ENCODE measurements at places on chromosomes 5 and 9.

- no peak for DNase-seq
Measured at GRCh38 chr5:80796846-80797245, 142.1 kb upstream of the DHFR start.

DNA sequence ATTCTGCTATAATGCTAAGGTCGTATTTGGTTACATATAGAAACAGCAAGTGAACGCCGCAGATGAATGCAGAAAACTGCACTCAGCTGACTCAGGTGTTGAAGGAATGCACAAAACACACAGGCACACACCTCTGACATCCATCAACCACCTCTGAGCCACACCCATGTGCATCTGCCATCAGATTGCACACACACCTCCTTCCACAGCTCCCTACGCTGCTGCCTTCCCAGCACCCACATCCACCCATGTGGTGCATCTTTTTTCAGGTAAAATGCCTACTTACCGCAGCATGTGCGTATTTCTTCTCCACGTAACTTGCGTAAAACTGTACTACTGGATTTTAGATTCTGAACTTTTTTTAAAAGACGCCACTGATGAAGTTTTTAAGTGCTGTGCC, 7.1 kb downstream of the STK10 start:
- peak; percentile 31 for DNase-seq

DNA sequence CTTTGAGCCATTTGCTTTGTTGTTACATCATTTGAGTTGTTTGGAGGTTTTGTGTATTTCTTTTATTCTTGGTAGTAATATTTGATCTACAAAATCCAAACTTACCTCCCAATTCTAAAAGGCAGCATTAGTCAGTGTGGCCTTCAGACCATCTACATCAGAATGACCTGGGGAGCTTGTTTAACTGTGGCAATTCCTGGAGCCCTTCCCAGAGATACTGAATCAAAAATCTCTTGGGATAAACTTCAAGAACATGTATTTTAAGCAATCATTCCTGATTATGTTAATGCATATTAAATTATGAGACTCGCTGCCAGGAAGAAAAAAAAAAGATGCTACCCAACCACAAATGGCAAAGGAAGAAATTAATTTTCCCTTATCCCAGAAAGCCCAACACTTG, 268.9 kb upstream of the PDE4D start:
- DNase-seq = no peak

- no peak for DNase-seq
Measured at GRCh38 chr5:75020016-75020656, 32.2 kb downstream of the GCNT4 start.

DNA sequence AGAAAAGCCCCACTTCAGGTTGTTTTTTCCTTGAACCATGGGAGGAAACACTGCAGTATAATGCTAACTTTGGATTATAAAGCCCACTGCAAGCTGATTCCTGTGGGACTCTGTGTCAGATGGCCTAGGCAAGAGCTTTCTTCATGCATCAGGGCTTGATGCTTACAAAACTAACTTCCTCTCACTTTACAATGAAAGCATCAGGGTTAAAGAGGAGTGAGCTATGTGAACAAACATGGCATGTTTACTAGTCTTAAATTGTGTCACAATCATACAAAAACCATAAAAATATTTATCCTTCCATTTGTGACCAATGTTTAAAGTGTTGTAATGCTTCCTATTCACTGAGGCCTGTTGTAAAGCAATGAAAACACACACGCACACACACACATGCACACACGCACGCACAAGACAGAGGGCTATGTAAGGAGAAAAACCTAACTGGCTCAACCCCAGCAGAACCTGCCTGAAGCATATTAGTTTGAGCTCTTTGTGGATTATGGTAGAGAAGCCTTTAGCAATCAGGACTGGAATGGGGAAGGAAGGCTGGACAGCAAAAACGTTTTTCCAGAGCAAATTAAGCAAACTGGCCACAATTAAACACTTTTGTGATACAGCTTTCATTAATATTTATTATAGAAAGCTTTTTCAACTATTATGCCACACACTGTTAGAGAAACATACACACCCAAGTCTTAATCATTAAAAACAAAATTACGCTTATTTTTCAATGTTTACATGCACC, 122.2 kb downstream of the AUH start:
- no peak for DNase-seq

GRCh38 chr5:169347786-169348185, 46.8 kb upstream of the SLIT3 start:
- no peak for DNase-seq

GRCh38 chr9:112140936-112141335, 34.2 kb downstream of the SUSD1 start:
- DNase-seq = no peak

DNA sequence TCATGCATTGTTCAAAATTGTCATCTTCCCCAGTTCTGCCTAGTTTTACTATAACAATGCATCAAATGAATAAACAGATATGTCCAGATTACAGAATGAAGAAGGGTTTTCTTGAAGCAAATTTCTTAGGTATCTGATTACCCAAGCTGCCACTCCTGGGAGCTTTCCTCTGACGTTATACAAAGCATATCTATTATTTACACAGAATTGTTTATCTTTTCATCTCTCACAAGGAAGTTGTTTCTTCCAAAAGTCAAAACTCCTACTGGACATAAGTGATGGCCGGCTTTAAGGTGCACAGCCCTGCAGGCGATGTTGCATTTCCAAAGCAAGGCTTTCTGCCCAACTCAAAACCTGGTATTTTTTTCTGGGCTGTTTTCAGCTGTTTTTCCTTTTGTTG, 73.4 kb upstream of the ANKH start:
- DNase-seq = no peak

DNA sequence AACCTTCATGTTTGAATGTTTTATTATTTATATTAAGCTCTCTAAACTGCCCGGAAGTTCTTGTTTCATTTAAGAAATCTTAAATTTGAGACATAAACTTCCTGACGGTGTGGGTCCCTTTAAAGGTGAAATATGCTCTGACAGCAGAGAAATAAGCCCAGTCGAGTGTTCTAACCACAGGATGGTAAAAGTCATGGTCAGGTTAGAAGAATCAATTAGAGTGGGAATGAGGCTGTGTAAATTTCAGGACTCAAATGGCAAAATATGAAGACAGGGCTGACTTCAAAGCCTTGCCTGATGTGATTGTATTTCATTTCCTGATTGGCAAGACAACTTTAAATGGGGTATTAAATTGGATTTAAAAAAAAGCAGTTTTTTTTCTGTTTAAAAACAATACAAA, 432.9 kb upstream of the BRINP1 start:
- no peak for DNase-seq

DNA sequence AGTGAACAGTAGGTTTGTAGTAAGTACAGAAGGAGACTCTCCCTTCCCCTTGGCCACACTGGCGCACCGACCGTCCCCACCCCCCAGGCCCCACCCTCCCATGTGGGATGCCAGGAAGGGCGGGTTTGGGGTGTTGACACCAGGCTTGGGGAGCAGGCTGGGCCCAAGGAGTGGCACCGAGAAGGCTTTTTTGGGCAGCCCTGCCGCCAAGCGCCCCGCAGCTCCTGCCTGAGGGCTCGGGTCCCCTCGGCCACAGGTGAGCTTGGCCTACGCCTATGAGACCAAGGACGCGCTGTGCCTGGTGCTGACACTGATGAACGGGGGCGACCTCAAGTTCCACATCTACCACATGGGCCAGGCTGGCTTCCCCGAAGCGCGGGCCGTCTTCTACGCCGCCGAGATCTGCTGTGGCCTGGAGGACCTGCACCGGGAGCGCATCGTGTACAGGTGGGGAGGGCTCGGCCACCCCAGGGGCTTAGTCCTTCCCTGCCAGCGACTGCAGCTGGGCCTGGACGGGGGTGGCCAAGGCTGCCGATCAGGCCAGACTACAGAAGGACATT, 7.3 kb downstream of the GRK6 start:
- DNase-seq = no peak

GRCh38 chr9:4678679-4679267, 596 bp upstream of the CDC37L1 start:
- DNase-seq = no peak

DNA sequence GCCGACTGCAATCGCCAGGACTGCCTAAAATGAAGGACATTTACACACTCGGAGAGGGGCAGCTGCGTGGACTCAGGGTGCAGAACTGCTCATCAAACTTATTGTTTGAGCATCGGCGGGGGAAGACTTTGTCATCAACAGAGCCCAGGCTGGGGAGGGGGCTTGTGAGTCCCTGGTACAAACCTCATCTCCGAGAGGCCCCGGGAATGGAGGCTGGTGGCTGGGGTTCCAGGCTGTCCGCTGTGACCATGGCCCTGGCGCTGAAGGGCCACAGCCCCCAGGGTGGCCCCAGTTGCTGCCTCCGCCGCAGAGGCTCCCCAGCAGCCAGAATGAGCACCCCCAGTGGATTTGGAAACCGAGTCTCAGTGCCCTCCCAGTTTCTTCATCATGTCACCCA, 46.1 kb upstream of the RNU6ATAC start:
- DNase-seq = no peak

- no peak for DNase-seq
Measured at GRCh38 chr9:101787891-101788290, 49.4 kb upstream of the GRIN3A start.

DNA sequence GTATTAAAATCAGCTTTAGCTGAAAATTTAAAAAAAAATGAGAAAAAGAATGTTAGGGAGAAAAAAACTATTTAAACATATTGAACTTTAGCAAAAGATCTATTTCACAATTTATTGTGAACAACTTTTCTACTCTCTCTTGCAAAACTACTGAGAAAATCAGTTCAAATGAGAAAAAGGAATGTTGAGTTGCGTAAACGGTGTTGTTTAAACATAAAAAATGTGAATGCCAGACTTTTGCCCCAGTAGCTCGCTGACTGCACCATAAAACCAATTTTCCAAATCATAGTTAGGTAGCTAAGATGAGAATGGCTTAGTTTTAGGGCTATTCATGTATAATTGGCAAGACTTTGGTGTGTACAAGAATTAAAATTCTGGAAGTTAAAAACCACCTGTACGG, 13.4 kb upstream of the RAD23B start:
- no peak for DNase-seq

- no peak for DNase-seq
Measured at GRCh38 chr5:5752844-5753243, 330.4 kb downstream of the ICE1 start.

DNA sequence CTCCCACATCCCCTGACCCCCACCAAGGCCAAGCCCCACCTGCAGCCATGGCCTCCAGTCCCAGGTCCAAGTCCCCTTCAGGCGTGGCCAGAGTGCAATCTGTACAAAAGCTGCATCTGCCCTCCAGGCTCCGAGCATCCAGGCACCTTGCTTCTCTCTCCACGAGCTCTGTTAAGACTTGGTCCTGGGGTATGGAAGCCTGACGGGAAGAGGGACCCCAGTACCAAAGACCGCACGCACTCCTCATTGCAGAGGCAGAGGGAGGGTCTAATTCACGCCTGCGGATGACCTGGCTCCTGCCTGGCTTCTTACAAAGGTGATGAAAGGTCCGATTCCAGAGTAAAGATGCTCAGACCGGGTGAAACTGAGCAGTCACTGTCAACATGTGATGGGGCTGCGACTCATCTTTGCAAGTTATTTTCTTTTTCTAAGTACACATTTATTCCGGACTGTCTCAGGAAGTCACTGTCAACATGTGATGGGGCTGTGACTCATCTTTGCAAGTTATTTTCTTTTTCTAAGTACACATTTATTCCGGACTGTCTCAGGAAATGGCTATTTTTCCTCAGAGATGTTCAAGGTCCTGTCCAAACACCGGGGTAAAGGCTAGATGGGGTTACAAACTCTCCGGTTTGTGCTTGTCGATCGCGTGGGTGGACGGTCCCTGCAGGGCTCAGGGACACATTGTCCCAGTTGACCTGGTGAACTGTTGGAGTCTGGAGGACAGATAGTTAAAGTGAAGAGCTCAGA, 252.0 kb upstream of the IRX4 start:
- DNase-seq = no peak

- DNase-seq = no peak
Measured at GRCh38 chr5:176469296-176469695, 21.1 kb downstream of the FAF2 start.

- DNase-seq = no peak
Measured at GRCh38 chr5:171102877-171103610, 206.0 kb upstream of the TLX3 start.

DNA sequence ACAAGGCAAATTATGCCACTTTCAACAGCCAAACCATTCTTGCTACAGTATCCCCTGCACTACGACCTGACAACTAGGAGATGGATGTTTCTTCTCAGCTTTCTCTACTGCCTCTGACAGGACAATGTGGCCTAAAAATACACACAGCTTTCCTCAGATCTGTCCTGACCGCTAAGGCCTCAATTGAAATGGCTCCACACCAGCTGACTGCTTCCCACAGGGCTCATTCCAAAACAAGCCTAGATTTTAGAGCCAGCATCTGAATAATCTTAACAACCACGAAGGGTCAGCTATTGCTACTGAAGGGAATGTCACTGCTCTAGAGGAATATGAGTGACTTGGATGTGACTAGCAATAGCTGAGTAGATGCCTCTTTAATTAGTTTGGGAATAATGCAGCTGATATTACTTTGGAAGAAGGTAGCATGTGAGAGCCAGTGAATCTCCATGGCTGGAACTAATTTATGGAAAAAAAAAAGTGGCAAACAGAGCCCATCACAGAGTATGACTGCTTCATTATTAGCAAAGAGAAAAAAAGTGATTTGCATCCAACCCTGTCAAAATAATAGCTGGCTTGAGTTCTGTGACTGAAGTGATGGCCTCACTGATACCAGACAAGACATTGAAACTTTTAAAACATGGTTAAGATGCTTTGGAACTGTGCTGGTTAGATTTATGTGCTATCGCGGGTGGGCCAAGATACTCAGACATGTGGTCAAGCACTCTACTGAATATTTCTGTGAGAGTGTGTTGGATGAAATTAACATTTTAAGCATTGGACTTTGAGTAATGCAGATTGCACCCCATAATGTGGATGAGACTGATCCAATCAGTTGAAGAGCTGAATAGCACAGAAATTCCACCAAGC, 450.2 kb downstream of the NR2F1-AS1 start:
- DNase-seq = no peak

- DNase-seq = no peak
Measured at GRCh38 chr9:89309608-89310474, 1.2 kb upstream of the CKS2 start.

Data from CD4-positive, alpha-beta T cell (primary cell).